WERI-Rb-1 (cell line): ENCODE measurements at places on chromosomes 7 and 10.

DNA sequence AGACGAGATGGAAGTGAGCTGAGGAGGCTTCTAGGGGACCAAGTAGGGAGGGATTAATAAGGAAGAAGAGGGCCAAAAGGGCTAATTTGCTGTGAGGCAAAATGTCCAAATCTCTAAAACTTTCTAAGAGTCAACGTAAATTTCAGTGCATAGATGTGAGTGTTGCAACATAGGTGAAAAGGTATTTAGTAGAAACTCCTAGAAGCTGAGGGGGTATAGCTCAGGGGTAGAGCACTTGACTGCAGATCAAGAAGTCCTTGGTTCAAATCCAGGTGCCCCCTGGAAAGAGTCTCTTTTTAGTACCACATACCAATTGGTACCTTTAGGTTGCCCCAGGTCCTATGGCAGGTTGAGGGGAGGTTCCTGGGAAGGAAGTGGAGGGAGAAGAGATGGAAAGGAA, 48.7 kb upstream of the ZNF746 start:
- DNase-seq = no peak

DNA sequence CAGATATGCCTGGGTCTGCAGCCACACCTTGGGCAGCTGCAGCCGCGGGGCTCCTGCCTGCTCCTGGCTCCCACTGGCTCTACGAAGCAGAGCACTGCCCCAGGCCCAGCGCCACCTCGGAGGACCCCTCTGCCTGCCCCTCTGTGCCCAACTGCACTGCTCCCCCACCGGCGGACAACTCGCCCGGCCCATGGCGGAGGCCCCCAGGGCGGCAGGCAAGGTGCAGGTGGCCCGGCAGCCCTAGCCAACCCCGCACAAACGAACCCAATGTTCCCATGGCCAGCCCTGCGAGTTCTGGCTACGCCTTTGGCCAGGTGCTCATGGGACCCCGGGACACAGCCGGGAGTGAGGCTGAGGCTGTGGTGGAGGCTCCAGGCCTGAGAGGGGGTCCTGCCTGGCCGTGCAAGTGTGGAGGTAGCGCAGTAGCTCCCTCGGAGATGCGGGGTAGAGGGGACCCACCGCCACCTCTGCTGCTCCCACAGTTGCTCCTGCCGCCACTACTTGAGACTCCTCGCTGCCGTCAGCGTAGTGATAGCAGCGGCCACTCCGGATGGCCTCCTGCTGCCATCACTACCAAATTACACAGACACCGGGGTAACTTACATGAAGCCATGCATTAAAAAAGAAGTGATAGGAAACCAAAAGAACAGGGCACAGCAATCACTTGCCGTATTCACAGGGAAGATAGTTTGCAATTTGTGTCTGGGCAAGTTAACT, 97.3 kb upstream of the SP4 start:
- DNase-seq = no peak

- DNase-seq = no peak
Observed at GRCh38 chr10:23525406-23525805, 86.5 kb downstream of the OTUD1 start.

DNA sequence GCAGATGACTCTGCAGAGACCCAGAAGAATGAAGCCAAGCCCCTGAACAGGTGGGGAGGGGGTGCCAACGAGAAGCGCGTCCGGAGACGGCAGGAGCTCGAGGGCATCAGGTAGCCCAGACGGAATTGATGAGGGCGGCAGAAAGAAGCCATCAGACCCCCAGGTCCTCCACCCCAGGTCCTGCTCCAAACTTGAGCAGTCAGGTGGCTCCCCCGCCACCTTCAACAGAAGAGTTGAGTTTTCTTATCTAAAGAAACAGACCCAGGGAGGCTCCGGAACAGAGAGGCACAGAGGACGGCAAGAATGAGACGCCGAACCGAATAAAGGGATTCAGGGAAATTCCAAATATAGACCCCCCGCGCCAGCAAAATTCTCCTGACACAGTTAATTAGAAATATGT, 22.2 kb downstream of the RGS10 start:
- DNase-seq = no peak

DNA sequence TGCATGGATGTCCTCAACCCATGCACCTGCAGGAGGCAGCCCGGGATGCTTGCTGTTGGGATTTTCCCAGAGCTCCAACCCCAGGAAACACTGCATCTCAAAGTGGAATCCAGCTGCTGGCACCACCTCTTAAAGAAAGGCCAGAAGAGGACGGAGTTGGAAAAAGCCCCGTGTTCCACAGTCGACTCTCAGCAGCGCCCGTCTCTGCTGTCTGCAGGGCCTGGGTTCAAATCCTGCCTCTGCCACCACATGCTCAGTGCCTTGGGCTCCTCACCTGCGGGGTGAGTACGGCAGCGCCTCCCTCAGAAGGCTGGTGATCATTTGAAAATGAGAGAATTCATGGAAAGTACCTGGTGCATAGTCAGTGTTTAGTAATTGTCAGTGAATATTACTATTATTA, 65.6 kb upstream of the ZNF716 start:
- DNase-seq = no peak

DNA sequence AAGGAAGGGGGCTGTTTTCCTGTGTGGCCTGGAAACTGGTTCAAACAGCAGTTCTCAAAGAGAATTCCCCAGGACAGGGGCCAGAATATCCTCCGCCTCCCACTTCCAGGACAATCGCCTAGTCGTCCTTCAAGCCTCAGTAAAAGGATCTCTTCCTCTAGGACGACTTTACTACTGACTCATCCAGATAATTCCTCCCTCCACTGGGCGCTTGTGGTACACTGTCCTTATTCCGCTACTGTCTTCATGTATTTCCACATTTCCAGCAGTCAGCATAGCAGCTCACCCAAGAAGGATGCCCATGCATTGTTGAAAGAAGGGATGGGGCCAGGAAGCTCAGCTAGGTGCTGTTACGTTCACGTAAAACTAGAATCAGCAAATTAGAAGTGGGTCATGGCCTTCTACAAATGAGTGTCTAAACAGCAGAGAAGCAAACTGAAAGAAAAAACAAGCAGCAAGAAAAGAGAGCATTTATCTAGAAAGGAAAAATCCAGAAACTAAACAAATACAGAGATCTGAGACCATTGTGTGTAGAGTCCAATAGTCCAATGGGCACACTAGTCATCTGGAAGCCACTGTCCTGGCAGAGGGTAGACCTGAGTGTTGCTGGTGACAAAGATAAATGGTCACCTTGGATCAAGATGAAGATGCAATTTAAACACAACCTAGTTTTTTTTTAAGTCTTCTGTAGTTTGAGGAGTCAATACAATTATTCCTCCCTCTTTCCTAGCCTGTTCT, 26.3 kb downstream of the CLRN3 start:
- no peak for DNase-seq
